ENCODE measurements at places on chromosomes 3 and 15.

DNA sequence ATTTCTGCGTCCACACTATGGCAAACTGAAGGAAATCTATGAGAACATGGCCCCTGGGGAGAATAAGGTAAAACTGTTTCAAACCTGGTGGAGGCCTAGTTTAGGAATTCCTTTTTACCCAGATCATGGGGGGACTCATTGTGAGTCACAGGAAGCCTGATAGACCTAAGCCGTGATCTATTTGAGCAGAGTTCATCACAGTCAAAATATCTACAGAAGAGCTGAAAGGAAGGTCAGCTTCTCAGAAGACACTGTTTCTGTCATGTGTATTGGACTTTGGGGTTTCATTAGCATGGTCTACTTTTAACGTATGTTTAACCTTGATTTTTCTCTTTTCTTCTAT is 1.3 kb downstream of the PSMD2 start:
- DNase-seq = peak; percentile 24

DNA sequence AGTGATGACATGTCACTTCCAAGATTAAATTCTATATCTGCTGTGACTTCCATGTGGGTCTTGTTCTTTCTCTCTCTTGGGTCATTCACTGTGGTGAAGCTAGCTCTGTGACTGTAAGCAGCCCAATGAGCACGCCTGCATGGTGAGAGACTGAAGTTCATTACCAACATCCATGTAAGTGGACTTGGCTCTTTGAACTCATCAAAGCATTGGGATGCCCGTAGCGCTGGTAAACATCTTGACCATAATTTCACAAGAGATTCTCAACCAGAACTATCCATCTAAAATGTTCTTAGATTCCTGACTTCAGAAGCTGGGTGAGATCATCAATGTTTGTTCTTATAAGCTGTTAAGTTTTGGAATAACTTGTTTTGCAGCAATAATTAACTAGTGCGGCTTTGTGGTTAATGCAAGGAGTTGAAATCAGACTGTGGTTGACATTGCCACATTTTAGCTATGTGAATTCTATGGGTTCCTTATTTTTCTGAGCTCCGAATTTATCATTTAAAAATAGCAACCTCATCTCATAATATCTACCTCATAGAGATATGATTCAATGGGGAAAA is 31.6 kb upstream of the LRRC3B start:
- DNase-seq = no peak

DNA sequence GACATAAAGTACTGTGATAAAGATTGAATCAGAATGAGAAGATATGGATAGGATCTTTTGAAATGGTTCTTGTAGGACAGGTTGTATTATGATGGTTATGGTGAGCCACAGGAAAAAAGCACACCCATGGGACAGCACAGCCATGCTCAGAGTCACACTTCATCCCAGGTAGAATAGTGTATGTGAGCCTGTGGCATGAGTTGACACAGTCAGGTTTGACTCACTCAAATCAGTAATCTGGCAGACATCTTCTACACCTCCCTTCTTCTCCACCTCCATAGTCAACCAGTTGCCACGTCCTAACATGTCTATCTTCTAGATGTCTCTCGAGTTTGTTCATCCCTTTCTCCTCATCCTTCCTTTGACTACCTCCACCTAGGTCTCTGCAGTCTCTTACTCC is 176.0 kb downstream of the RBMS3 start:
- no peak for DNase-seq

GRCh38 chr15:70672081-70672480 is 91.3 kb downstream of the UACA start:
- DNase-seq = peak; percentile 21
